ENCODE measurements at places on chromosomes 7 and 10.

GRCh38 chr10:26855186-26855585 is 5.6 kb downstream of the ABI1 start:
- DNase-seq, result no peak

DNA sequence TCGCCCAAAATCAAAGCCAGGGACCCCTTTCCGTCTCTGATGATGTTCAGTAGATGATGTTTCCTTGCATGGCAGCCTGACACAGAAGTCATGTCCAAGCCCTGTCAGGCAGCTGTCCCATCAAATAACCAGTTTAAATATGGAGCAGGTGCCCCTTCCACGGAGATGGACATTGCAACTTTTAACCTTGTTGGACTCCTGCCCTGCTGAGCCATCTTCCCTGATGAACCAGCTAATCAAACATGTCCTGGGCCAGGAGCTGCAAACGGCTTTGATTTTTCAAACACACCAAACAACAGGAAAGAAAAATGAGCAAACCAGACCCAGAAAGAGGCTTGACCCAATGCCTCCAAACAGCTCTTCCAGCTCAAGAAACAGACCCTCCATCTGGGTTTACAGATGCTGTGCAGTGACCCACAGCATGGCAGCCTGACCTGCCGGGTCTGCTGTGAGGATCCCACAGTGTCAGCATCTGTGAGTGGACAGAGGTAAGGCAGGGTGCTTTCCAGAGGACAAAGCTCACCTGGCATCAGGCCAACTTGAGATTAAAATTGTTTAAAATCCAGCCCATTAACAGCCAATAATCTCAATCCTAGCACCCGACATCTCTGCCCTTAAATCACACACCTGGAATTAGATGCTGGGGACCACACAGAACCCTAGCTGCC is 372.6 kb downstream of the GRID1 start:
- no peak for DNase-seq

GRCh38 chr7:117630907-117631564 is 151.2 kb downstream of the CFTR start:
- DNase-seq, result no peak

- DNase-seq, result no peak
Measured at GRCh38 chr7:22855049-22855392, 32.4 kb upstream of the TOMM7 start.

DNA sequence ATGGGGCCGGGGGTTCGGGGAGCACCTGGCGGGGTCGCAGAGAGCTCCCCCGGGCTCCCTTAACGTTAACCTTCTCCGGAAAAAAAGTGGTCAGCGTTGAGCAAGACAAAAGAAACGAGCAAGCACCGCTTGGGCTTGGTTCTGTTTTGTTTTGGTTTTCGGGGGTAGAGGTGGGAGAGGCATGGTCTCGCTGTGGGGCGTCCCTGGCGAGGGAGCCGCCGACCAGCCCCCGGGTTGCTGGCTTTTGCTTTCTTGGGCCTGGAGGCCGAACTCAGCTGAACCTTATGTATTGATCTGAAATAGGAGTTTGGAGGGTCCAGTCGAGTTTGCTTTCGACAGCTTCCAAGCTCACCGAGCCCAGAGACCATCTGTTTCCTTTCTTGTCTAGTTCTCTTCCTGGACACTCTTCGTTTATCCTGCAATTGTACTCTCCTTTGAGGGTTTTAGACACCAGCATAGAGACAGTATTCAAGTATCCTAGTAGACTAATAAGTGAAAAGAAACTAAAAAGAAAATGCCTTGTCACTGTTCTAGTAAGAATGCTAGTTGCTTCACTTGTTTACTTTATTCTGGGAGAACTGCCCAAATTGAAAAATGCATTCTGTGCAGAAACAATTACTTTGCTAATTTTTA is 980 bp downstream of the FHIP2A start:
- no peak for DNase-seq

DNA sequence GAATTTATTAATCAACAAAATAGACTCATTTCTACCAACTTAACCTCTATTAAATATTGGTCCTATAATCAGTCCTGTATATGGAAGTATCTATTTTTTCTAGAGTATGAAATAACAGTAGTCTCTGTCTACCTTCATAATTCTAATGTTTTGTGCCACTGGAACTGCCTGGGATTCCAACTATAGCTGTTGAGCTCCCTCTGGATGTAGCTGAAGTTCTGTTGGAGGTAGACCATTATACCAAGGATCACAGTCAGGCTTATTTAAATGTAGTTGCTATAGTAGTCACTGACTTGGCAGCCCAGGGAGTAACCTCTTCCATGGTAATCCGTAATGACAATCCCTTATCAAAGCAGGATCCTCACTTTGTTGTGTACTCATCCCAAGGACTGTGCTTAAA is 48.5 kb upstream of the PHYHIPL start:
- no peak for DNase-seq

DNA sequence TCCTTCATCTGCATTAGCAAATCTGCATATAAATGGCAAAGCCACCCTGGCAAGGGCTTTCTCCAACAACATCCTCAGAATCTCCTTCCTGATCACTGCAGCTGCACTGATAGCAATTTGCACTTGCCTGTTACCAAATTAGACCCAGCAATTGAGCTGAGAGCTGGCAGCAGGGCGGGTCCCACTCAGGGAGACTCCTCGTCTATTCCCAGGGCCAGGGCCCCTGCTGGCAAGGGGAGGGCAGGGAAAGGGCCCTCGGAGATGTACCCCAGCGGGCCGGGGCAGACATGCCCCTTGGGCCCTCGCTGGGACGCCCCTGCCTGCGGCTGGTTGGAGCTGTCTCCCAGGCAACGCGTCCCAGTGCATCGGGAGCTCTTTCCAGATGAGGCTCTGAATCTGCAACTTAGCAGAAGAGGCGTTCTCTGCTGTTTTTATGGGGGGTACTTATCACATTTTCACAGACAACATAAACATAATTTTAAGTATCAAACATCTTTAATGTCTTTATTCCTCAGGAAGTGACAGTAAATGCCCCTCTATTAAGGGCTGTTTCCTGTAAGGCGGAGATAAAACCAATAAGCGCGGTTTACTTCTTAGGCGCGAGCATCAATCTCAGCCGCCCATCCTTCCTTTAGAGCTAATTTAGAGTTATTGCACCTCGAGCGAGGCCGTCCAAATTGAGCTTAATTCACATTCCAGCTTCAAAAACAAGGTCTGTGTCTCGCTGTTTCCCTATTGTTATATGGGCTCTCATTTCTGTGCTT is 249.0 kb upstream of the PPP2R2D start:
- no peak for DNase-seq

DNA sequence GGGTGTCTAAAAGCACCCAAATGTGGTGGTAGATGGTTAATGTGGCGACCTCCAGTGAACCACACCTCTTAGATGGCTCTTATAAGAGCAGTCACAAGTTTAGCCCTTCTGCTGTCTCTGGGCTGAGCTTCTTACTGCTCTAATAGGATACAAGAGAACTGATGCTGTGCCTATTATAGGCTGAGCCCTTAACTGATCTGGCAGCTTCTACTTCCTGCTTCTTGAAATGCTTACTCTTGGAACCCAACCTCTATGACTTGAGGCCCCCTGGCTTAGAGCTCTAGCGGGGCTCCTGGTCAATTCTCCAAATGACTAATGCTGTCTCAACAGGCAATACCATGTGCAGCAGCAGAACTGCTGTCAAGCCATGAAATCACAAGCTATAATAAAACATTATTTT is 35.0 kb upstream of the LSM8 start:
- no peak for DNase-seq

DNA sequence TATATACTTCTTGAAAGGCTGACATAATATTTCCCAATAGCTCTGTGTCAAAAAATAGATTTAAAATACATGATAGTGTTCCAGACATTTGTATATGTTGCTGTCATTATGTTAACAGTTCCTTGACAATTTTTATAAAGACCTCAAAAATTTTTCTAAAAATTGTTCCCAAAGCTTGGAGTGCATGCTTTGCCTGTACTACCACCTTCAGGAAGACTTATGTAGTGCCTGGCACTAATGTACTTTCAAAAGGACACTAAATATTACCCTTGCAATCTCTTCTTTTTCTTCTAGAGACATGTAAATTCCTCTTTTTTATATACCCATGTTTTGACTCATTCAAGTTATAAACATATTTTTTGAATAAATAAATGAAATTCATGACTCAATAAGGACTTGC is 48.0 kb upstream of the SP8 start:
- no peak for DNase-seq

- DNase-seq, result peak; percentile 13
Measured at GRCh38 chr7:44565097-44565794, 8.5 kb downstream of the DDX56 start.

DNA sequence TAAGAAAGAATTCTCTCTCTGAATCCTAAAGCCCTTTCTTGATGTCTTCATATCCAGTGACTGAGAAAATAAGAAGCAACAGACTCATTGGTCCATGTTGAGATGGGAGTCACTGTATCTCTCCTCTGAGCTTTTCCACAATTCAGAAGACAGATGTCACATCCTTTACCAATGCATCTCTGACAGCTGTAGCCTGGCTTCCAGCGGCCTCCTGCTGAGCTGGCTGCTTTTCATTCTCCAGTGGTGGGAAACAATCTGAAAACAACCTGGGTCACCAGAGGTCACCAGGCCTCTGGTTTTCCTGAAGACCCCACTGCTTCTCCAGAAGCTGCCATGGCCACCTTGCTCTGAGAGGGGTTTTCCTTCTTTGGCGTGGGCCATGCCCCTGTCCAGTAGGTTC is 18.3 kb upstream of the RPA3 start:
- no peak for DNase-seq

DNA sequence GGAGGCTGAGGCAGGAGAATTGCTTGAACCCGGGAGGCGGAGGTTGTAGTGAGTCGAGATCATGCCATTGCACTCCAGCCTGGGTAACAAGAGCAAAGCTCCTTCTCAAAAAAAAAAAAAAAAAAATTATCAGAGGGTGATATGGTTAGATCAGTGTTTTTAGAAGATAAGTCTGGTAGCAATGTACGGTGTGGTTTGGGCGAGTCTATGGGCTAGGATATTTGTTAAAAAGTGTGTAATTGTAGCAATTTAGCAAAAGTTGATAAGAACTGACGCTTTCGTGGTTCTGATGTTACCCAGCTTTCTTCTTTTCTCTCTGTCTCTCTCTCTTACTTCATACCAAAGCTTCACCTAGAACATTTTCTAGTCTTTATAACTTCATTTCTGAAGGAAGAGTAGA is 6.9 kb upstream of the CYP51A1 start:
- DNase-seq, result no peak

GRCh38 chr7:96033009-96033598 is 260.8 kb downstream of the DYNC1I1 start:
- DNase-seq, result no peak

GRCh38 chr10:113007343-113007771 is 57.3 kb downstream of the TCF7L2 start:
- no peak for DNase-seq

DNA sequence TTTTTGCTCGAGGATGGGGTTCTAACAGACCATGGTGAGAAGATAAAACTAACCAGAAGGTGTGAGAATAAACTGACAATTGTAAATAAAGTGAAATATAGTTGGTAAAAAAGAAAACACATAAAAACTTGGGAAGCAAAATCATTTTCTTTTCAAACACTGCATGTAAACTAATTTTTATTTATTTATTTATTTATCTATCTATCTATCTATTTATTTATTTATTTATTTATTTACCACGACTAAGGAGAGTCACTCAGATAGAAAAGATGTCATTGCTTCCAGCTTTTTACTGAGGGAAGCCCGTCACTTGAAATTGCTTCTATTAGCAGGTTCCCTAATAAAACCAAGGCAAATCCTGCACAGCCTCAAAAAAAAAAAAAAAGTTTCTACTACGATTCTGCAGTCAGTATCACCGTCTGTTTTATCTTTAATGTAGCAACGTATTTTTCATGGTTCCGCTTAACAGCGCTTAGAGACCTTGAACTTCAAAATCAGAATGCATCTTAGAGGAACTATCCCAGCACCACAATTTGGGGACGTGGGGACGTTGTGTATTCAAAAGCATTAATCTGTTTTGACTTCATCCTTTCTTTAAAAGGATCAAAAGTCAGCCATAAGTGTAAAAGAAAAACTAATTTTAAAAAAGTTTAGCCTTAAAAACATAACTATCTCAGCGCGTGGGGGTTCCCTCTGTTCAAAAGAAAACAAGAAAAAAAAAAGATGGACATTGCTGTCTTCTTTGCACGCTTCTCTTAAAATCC is 33.3 kb upstream of the EBLN1 start:
- no peak for DNase-seq

DNA sequence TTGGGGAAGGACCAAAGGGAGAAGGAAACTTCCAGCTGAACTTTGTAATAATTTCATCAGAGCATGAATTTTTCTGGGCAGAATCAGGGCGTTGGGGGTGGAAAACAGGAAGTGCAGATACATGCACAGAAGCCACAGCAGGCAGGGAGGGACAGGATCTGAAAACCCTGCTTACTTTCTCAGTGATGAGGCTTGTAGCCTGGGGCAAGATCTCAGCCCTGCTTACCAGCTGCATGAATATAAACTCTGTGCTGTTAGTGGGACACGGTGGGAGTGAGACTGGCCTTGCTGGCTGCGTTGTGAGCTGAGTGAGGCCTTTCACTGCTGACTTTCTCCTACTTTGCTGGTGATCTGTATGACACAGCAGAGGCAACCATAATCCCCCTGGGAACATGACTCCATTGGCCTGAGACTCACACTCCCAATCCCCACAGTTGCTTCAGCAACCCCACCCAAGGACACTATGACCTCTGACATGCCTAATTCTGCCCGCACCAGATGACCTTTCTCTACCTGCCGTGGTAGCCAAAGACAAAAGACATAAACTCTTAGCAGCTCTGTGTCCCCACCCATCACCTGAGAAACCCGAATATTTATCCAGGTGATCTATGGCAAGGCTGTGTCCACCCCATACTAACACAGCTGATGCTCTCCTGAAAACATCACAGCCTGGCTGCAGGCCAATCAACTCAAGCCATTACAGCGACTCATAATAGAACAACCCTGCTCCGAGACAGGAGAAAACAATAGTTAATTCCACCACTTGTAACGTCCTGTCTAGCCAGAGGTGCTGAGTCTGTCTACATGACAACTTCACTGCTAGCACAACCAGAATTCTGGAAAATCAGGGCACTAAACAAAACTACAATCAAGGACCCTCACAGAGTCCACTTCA is 190.7 kb upstream of the CHRM2 start:
- DNase-seq, result no peak

DNA sequence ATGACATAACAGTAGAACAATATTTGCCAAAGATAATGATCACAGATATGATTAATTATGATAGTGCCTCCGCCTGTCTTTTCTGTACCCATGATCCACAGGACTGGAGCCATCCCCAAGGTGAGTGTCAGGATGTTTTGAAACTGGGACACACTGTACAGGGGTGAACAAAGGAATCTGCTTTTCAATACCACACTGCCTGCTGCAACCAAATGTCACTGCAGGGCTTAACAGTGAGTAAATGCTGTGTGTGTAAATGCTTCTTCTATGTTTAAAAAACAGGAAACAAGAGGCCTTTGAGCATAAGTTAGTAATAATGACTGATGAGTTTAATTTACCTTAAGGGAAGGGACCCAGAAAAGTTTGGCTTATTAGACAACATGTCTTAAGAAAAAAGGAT is 65.2 kb downstream of the HBP1 start:
- no peak for DNase-seq

DNA sequence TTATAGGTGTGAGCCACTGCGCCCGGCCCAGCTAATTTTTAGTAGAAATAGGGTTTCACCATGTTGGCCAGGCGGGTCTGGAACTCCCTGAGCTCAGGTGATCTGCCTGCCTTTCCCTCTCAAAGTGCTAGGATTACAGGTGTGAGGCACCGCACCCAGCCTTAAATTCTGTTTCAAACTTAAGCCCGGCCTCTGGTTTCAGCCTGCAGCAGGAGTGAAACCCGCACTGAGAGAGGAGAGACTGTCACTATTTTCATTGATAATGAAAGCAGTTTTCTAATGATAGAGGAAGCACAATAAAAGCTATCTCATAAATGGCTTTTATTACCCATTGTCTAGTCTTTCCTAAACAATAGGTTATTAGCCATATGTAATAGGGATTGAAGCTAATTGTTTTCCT is 415.5 kb downstream of the GALNT17 start:
- no peak for DNase-seq
